ENCODE measurements at places on chromosomes 3 and 15.

DNA sequence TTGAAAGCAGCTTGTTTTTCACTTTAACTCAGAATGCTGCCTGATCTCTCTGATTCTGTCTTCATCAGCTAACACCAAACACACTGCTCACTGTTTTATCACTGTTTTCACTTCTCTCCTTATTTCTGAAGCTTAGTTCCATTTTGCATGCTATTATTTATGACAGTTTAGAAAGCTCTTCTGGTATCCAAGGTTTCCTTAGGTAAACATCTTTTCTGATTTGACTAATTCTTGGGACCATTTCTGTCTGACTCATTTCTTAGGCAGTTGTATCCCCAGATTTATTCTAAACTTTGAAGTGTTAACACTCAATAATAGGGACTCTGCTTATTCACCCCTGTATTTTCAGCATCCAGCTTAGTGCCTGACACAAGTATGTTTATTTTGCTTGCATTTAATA lies 167.7 kb downstream of the BCHE start:
- no peak for DNase-seq

DNA sequence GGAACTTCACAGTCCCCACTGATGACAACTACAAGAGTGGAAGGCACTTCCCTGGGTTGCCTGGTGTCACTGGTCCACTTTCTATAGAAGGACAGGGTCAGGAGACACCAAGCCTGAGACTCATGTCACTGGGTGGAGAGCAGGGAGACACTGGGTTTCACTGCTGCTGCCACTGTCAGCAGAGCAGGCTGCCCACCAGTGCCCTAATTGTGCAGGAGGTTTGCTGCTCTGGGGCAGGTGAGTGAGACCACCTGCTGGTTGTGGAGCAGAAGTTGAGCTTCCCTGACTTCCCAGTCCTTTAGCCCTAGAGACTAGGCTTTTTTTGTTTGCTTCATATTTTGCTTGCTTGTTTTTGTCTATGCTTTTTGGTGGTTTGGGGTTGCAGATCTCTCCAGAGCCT lies 528.4 kb upstream of the RGMA start:
- DNase-seq: no peak

GRCh38 chr3:98770261-98771039 lies 7.3 kb downstream of the ST3GAL6 start:
- no peak for DNase-seq

DNA sequence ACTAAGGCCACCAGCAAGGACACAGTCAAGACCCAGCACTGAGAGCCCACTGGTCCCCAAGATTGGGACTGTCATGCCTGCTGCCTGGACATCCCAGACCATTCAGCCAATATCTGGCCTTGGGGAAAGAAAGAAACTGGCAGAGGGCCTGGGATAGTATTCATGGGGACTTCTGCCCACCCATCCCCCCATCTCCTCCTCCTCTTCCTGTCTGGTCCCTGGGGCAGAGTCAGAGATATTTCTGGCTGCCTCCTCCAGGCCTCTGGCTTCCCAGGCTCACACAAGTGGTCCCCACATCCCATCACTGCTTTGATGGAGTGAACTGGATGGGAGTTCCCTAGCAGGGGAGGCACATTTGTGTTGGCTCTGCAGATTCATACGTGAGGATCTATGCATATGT lies 4.2 kb upstream of the RASL12 start:
- DNase-seq: no peak

DNA sequence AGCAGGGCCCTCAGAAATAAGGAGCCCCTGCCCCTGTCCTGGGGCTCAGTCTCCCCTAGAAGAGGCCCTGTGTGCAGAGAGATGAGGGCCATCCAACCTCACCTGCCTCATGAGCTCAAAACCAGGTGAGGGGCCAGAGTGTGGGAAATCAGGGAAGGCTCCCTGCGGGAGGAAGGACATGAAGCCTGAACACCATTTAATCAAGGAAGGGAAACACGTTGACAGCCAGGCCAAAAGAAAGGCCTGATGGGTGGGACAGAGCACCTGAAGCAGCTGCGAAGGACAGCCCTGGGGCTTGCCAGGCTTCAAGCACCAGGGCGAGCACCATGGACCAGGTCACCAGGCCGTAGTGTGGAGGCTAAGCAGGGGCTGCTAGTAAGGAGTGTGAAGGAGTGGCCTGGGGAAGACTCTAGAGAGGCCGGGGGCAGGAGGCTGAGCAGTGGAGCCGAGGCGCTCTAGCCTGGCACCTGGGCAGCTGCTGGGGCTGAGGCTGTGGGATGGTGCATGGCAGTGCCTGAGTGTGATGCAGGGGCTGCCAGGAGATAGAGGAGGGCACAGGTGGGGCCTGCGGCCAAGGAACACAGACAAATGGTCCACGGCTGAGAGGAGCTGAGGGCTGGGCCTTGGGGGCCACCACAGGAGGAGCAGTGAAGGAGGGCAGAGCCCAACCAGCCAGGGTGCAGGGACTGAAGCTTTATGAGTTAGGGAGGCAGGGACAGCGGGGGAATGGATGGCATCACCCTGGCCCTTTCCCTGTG lies 16.1 kb downstream of the ACAA1 start:
- DNase-seq: no peak

GRCh38 chr3:45792036-45792435 lies 4.3 kb downstream of the SLC6A20 start:
- DNase-seq: no peak

GRCh38 chr3:143571548-143571947 lies 276.7 kb downstream of the SLC9A9 start:
- DNase-seq: no peak

DNA sequence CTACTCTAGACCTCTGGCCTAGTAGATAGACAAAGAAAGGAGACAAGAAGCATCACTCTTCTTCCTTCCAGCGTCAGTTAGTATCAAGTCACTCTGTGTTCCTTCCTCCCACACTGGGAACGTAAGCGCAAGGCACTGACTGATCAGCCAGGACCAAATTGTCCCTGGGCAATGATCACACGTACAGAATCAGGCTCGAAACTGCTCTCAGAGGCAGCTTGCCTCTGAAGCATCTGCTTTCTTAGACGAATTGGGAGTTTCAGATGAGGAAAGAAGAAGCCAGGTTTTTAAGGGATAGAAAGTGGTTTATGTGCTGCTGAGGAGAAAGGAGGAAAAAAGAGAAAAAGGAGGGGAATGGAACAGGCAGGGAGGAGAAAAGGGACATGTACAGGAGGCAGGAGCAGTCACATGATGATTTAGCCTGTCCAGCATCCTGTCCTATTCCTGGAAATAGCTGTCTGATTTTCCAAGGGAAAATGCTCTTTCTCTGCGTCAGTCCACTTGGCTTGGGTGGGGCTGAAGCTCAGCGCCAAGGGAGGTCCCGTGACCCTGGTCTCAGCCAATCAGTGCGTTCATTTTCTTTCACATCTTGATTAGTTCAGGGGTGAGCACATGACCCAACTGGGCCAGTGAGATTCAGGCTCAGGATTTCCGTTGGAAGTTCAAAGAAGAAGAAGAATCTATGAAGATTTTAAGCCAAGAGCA lies 102.0 kb upstream of the PRICKLE2 start:
- no peak for DNase-seq

- no peak for DNase-seq
Measured at GRCh38 chr15:68389041-68389930, 42.7 kb downstream of the ITGA11 start.

GRCh38 chr3:178075344-178075743 lies 460.9 kb upstream of the KCNMB2 start:
- no peak for DNase-seq

DNA sequence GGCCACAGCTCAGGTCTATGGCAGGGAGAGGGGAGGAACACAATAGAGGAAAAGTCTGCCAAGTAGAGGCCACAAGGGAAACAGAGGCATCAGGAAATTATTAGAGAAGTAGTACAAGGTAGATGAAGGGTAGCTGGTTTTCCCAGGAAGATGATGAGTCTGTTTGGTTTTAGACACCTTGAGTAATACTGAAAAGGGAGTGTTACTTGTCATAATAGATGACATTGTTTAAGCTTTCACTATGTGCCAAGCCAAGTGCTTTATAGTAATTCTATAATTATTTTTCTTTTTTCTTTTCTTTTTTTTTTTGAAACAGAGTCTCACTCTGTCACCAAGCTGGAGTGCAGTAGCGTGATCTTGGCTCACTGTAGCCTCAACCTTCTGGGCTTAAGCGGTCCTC lies 13.7 kb downstream of the PXK start:
- DNase-seq: no peak

DNA sequence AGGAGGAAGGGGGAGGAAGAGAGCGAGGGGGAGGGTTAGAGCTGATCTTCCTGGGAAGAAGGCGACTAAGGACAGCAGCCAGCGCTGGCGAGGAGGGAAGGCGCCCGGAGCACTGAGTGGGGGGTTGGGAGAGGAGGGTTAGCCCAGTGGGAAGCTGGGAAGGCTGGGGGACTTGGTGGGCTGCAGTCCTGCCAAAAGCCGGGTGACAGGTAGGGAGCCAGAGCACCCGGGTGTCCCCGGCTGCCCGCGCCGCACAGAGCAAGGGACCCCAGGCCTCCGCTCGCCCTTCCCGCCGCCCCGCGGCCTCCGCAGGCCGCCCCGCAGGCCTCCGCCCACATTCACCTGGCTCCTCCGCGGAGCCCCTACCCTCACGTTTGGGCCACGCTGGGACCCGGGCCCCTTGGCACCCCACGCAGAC lies 448 bp downstream of the SLC12A8 start:
- DNase-seq: no peak

GRCh38 chr3:20914310-20914709 lies 728.3 kb upstream of the SGO1 start:
- DNase-seq: no peak

GRCh38 chr3:157027861-157028745 lies 131.8 kb downstream of the CCNL1 start:
- DNase-seq: no peak

DNA sequence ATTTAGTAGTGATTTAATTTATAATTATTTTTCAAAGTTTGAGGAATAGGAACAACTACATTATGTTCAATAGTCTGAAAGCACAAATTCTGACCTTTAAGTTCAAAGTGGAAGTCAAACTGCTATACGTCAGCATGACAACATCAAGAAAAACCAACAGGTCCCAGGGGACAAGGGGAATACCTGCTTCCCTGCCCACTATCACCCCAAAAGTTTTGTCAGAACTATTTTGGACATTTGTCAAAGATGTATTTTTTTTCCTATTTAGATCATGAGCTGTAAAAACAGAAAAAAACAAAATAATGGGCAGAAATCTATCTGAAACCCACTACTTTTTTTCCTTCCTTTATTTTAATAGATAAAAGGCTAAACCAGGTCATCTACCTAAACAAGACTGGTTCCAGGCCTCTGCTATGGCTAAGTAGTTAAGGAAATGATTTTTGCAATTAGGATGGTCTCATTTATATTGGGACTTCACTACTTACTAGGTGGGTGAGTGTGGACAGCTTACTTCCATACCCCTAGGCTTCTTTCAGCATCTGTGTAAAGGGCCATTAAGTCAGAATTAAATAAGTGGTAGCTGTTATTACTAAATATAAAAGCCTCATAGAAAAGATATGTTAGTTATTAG lies 746.3 kb downstream of the FHIT start:
- no peak for DNase-seq

DNA sequence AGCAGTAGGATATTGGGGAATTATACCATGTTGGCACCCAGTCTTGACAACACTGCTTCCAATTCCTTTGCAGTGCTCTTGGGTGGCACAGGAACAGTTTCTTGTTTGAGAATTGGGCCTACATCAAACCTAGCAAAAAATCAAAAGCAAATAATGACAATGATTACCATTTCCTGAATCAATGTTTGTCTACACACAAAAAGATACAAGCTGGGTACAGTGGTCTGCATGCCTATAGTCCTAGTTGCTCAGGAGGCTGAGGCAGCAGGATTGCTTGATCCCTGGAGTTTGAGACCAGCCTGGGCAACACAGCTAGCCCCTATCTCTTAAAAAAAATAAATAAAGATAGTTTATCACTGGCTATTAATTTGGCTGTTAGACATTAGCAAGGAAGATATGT lies 8.0 kb downstream of the MTFMT start:
- no peak for DNase-seq

DNA sequence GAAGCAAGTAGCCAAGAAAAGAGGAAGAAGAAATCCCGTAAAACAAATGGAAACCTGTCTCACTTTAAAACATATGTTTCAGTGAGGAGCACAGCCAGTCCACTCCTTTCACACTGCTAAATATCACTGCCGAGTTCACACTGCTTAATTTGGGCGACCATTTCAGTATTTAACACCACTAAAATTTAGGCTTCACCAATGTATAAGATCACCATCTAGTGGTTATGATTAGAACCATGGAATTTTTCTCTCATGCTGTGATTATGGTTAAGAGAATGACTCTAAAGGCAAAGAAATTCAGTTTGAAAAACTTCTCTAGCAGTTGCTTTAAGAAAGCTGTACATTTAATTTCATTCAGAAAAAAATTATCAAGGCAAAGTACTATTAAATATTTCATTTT lies 16.6 kb downstream of the SLC4A7 start:
- no peak for DNase-seq

DNA sequence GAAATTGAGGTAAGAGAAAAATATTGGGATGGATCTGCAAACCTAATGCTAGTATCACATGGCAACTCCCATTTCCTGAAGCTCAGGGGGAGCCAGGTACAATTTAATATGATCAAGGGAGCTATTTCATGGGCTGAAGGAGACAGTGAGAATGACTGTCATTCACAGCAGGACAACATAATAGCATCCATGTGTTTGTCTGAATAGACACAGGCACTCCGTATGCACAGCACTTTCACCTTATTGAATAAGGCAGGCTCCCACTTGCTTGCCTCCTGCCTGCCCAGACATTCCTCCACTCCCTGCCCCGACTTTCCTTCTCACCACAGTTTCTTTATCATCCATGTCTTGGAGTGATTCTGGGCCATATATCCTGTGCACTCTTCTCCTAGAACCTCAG lies 156.6 kb upstream of the SLC24A5 start:
- no peak for DNase-seq

DNA sequence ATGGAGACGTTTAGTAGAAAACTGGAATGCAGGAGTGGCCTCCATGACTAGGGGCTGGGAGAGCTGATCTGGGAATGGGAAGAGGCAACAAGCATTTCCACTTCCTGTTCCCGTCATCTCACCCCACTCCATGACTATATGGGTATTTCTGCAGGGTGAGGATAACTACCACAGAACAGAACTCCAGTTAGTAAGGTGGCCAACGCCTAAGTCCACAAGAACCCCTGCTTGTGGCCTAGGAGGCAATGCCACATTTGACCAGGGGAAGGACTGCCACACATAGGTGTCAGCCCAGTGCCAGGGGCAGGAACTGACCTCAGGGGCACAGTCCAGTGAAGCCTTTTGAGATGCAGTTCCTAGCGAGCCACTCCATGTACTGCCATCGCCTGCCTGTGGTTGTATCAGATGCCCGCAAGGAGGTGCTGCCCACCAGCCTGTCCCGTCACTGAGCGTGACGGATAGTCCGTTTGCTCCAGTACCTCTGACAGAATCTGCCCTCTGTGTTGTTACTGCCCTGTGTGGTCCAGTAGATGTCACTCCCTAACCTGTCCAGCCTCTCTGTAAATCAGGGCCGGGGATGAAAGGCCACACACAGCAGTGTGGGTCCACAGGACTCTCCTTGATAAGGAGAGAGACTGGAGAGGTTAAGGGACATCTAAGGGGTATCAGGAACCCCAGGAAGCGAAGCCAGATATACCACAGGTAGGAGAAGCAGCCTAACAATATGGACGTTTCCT lies 3.5 kb upstream of the MTFMT start:
- DNase-seq: no peak
